ENCODE measurements at places on chromosomes 4 and X.

DNA sequence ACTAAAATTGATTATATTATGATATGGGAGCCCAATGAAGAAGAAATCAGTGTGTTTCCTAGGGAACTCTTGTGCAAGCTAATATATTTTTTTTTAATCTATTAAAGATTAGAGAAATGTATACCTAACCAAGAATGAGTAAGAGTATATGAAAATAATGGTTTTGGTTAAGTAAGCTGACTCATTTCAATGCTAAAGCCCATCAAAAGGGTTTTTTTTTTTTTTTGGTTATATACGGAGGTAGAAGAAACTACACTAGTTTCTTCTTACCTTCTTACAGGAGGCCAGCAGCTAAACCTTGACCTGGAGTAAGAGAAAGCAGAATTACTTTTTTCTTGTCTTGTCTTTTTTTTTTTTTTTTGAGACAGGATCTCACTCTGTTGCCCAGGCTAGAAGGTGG is 27.5 kb downstream of the RUFY3 start:
- DNase-seq = no peak

GRCh38 chr4:158941895-158942294 is 161.0 kb upstream of the RAPGEF2 start:
- DNase-seq = no peak

DNA sequence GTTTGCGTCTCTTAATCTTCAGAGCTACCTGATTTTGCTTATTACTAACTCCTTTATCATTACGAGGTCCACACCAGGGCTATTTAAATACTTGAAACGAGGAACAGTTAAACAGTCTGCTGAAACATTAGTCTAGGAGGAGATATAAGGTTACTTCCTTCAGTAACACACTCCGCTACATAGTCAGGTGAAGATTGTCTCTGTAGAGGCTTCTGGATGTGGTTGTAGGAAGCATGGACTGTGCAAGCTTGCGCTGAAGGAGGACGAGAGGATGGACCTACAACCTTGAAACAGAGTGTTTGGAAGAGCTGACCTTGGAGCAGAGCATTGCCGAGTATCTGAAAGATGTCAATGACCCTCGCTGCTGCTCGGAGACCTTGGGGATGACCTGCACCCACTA is at the start of gene CLRN2:
TSS of gene CLRN2 (plus strand) at position 301 of the 400 bp plus-strand sequence. CDS start 102 bp downstream, outside the sequence.
- no peak for DNase-seq

- DNase-seq = no peak
These were observed 200.2 kb upstream of the FAM241A start for GRCh38 chr4:111945014-111945413.

DNA sequence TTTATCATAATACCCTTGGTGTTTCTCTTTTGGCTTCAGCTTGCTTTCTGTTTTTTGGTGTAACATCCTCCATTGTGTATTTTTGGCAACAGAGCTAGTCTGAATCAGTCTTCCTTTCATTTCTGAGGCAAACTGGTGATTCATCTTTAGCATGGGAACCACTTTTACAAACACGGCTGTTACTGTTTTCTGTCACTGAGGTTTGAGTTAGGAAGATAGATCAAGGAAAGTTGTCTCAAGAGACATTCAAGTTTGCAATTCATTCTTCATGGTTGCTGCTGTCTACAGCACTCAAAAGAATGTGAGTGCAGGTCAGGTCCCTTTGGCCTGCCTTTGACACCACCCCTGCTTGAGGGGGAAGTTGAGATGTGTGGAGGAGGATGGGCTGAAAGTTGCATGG is 36.3 kb downstream of the IL21 start:
- no peak for DNase-seq

Data from stimulated activated CD4-positive, alpha-beta T cell treated with anti-CD3 and anti-CD28 coated beads, Interleukin-1b, Interleukin-23, amount 100 ng/mL, for 1 hour (primary cell).